ENCODE measurements at places on chromosomes 1 and 21.

DNA sequence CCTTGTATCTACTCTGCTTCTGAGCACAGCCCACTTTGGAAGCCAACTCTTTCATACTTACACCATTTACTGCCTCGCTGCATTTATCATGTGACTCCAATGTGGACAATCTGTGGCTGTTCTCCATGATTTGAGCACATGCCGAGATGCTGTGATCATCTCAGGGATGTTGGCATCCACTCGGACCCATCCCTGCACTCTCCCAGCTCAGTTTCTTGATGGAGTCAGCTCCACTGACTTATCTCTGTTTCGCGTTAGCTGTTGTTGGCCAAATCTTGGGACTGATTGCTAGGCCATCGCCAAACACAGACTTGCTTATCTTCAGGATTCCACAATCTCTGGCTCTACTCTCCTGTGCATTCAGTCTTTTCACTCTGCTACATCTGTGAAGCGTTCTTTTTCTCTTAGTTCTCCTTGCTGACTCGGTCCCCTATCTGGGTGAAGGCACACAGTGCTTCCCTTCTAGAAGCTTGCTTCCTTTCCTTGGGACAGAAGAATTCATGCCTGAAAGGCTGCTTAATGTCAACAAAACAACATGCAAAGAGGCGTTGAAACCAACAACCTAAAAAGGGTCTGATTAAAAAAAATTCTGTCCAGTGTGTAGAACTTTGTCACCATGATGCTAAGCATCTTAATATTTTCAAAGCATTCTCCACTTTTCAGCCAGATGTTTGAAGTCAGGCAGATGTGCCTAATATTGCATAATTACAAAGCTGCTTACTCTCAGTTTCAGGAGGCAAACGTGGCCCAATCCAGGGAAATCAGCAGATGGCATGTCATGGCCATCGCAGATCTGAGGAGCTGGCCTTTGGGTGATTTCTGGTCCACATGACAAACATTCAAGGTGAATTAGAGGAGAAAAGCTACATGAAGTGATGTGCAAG, 120.7 kb downstream of the NGF start:
- no peak for DNase-seq

- DNase-seq = no peak
These were observed 337.5 kb upstream of the RUNX1 start for GRCh38 chr21:35386491-35387079.

DNA sequence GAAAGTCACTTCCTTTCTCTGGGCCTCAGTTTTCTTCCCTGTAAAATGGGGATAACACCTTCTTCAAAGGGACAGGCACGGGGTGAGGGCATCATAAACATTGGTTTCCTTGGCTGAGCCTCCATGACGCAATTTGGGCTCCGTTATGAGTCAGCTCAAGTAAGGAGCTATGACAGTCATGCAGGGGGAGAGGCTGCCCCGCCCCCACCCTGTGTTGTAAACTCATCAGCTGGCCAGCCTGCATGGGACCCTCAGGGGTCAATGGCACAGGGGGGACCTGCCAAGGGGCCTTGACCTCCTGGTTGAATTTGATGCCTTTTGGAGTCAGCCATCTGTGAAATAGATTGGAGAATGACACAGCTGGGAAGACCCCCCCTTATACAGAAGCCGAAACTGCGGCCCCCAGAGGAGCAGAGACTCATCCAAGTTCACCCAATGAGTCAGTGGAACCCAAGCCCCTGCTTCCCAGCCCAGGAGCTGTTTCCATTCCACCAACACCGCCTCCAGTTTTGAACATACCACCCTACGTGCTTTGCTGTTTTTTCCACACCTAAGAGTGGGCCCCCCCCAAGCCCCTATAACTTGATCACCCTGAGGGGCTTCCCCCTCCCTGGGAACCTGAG, 36.8 kb upstream of the RUNX3 start:
- peak; percentile 34 for DNase-seq

- peak; percentile 5 for DNase-seq
These were observed 1.2 kb downstream of the VAV3 start for GRCh38 chr1:107963601-107964335.

DNA sequence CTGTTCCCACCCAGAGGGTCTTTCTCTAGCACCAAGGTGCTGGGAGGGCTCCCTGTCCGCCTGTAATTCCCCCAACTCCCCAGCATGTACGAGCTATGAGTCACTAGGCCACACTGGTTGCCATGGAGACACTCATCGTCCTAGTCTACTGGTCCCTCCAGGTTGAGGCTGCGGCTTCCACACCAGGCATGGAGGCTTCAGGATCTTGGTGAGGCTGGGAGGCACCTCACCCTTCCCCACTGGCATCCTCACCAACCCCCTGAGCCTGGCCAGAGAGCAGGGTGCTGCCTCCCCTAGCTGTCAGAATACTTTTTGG, 75.6 kb upstream of the KAZN start:
- DNase-seq = no peak

- DNase-seq = no peak
These were observed 51.8 kb upstream of the CXADR start for GRCh38 chr21:17461014-17461413.

DNA sequence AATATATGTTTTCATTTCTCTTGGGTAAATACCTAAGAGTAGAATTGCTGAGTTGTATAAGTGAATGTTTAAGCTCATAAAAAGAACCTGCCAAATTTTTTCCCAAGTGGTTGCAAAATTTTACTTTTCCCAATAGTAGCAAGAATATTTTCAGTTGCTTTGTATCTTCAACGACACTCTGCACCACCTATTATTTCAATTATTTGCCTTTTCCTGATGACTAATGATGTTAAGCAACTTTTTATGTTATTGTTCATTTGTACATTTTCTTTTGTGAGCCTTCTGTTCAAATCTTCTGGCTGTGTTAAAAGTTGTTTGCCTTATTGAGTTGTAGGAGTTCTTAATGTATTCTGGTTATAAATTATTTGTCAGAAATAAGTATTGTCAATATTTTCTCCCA, 299.1 kb upstream of the NRIP1 start:
- no peak for DNase-seq

GRCh38 chr1:195053478-195053877, 1554.8 kb downstream of the KCNT2 start:
- no peak for DNase-seq

- DNase-seq = no peak
These were observed 6.5 kb upstream of the SDHB start for GRCh38 chr1:17060306-17060749.

DNA sequence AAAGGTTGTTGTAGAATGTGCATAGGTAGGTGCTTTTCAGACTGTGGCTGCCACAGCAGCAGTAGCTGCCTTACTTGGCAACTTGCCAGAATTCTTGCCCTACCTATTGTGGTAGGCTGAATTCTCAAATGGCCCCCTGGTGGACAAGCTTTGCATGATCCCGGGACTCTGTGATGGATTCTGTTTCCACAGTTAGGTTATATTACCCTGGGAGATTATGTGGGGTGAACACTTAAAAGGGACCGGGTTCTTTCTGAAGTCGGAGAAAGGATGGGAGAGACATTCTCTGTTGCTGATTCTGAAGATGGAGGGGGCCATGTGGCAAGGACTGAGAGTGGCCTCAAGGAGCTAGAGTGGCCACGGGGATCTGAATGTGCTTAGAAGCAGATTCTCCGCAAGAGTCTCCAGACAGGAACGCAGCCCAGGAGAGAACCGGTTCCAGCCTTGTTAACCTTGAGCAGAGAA, 32.1 kb upstream of the KCNE1 start:
- DNase-seq = peak; percentile 17
